ENCODE measurements at places on chromosomes 1 and 21.
A peak's percentile ranks its signal among the peaks of the same experiment; 100 is the strongest.

- no peak for DNase-seq
Measured at GRCh38 chr1:162026881-162027280, 3.2 kb upstream of the OLFML2B start.

DNA sequence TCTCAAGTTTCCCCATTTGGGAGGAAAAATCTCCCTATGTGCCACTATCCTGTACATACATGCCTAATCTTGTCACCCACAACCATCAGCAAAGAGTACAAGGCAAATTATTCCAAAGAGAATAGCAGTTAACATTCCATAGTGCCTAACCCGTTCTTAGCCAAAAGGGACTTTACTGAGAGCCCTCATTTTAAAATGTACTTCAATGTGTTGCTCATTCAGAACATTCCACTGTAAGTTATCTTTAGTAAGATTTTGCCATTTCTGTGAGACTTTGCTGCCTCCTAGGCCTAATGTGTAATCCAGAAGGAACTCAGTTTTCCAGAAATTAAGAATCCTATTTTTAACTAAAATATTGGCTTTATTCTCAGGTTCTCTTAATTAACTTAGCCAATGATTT lies 11.3 kb upstream of the MRPL55 start:
- no peak for DNase-seq

GRCh38 chr1:116560704-116561490 lies 9.9 kb downstream of the CD58 start:
- peak; percentile 50 for DNase-seq

- DNase-seq, result no peak
Measured at GRCh38 chr1:237884237-237884636, 6.5 kb downstream of the ZP4 start.

- DNase-seq, result no peak
Measured at GRCh38 chr1:20188455-20188817, 2.1 kb upstream of the PLA2G2C start.

DNA sequence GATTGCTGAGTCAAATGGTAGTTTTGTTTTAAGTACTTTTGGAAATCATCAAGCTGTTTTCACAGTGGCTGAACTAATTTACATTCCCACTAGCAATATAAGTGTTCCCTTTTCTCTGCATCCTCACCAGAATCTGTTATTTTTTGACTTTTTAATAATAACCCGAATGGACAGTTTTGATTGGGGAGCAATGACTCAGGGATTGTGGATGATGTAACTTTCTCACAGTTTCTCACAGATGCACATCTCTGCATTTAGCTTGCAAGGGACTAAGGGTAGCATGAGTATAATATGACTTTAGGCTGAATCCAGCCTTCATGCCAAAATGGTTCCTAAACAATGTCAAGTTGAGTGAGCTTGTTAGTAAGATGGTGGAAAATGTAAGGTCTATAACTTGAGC lies 90.2 kb downstream of the C4BPA start:
- DNase-seq, result no peak

GRCh38 chr1:232011961-232012360 lies 385.4 kb downstream of the DISC1 start:
- no peak for DNase-seq

GRCh38 chr1:94280541-94280940 lies 43.2 kb upstream of the ARHGAP29 start:
- DNase-seq, result no peak
